Germinal center (tissue), 1 donor: ENCODE measurements at places on chromosomes 13 and 19.

DNA sequence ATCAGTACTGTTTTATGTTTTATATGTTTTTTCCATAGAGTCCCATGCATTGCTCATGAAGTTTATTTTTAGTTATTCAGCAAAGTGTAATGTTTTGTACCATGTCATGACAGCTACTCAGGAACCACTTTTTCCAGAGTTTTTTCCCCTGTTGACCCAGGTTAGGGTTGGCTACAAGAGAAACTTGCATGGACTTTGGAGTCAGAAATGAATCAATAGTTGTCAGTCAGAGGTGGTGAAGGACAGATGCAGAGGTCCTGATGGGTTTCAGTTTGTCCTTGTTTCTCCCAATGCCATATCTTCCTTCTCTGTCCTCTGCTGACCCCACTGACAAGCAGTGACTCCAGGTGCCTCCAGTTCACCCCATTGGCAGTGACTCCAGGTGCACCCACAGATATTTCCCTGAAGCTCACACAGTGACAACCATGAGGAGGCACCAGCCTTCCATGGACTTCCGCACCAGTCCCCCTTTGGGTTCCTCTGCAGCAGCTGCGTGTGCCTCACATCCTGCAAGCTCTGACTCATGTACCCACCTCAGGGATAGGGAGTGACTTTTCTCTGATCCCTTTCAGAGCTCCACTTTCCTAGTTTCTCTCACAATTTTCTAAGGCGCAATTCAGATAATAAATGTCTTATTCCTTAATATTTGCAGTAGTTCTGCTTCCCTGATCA lies 92.1 kb downstream of the AKAP11 start:
- no peak for DNase-seq

- no peak for DNase-seq
Measured at GRCh38 chr13:84265257-84265764, 383.0 kb upstream of the SLITRK1 start.

GRCh38 chr19:42129399-42130253 lies 2.6 kb downstream of the POU2F2 start:
- DNase-seq, result peak; percentile 87

DNA sequence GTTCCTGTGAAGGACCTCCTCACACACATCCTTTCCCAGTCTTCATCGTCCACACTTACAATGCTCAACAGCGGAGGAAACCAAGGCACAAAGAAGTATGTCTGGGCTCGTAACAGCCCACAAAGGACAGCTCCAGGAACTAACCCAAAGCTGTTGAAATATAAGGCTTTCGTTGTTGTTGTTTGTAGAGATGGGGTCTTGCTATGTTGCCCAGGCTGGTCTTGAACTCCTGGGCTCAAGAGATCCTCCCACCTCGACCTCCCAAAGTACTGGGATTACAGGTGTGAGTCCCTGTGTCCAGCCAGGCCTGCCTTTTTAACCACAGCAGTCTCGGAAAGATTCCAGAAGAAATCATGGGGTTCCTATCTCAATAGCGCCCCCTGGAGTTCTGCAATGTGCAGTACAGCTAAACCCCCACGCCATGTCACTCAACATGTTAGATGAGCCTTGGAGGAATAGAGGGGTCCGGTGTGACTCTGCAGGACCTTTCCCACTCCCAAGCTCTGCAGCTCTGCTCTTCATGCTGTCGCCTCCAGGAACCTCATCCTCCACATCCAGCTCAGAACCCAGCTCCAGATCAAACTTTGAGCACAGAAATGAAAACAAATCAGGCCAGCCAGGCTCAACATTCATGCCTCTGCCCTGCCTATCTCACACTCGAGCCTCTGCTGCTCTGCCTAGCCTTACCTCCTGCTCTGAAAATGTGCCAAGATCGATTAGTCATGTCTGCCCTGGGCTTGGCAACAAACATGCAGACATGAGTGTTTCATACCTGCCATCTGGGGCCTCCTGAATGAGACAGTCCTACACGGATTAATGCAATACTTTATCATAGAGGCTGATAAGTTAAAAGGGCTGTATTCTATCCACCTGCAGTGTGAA lies 7.5 kb downstream of the PLA2G4C start:
- DNase-seq, result peak; percentile 69

- DNase-seq, result no peak
Measured at GRCh38 chr19:36986601-36987000, 70.5 kb downstream of the ZNF568 start.

DNA sequence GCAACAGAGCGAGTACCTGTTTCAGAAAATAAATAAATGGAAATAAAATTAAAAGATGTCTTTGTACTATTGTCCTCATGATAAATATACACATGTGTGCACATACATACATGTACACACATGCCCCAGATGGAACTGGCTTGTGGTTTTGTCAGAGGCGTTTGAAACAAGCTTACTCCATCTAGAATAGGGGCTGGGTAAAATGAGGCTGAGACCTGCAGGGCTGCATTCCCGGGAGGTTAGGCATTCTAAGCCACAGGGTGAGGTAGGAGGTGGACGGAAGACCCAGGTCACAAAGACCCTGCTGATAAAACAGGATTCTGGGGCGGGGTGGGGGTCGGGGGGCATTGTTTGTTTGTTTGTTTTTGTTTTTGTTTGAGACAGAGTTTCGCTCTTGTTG lies 8.1 kb upstream of the SIN3B start:
- DNase-seq, result no peak

DNA sequence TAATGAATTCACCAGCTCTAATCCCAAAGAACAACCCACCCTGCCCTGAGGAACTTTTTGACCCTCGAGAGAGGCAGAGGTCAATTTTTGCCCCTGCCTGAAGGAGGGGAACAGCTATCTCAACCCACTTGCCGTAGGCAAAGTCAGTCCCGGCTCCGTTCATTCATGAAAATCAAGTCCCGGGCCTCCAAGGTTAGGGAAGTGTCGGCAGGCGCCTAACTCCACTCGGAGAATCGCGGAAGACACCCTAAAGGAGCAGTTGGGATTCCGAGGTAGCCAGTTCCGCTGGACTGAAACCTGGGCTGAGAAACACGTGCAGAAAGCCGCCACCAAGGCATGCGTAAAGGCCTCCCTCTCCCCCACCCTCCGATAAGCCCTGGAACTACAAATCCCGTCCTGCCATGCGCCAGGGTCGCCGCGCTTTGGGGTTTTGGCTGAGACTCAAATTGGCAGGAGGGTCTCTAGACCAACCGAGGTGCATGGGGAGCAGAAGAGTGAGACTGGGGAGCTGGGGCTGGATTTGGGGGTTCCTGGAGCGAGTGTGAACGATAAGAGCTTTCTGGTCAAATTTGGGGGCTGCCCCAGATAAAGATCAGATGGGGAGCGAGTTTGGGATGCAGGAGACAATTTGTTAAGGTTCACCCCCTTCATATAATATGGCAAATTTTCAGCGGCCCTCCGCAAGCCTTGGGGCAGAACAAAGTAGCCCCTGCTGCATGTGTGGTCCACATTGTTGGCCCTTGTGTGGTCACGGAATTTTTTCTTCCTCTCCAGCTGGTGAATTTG lies at the start of gene TNPO2:
TNPO2 (minus strand) TSS at position 292 of the 786 bp plus-strand sequence. CDS start 2,955 bp downstream, outside the sequence.
- DNase-seq, result peak; percentile 72

GRCh38 chr13:74367193-74367592 lies 233.0 kb upstream of the KLF12 start:
- no peak for DNase-seq

- DNase-seq, result no peak
Measured at GRCh38 chr19:35380450-35381124, 9.7 kb downstream of the GPR42 start.

GRCh38 chr19:17020823-17021222 lies 5.8 kb downstream of the CPAMD8 start:
- no peak for DNase-seq

- DNase-seq, result no peak
Measured at GRCh38 chr13:109500146-109500773, 286.1 kb downstream of the IRS2 start.

- no peak for DNase-seq
Measured at GRCh38 chr19:3589439-3589838, 4.2 kb downstream of the GIPC3 start.

DNA sequence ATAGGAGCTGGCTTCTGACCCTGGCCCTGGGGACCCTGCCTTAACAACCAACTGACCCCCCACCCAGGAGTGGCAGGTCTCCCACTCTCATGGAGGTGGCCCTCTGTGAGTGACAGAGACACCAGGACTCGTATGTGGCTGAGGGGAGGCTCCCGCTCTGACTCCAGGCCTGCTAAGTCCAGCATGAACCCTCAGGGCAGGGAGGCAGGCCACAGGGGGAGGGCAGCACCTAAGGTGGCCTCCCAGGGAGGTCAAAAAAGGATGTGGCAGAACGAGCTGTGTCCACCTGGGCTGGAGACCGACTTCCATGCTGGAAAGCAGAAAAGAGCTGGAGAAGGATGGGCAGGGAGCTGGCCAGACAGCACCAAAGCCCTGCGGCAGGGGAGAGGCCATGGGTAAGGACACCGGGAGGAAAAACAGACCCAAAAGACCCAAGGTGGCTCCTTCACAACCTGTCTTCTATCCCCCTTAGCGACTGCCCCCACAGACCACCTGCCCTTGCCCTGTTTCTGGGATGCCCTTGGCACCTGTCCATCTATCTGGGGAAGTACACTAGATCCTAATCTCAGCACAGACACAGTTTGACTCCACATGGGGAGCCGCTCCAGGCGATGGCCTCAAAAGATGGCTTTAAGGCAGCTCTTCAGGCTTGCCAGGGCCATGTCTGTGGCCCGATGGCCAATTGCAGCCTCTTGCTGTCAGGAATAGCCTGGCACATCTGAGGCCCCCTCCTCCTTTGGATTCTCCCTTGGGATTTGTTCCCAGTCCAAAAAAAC lies 10.5 kb upstream of the SLC35E1 start:
- DNase-seq, result no peak

DNA sequence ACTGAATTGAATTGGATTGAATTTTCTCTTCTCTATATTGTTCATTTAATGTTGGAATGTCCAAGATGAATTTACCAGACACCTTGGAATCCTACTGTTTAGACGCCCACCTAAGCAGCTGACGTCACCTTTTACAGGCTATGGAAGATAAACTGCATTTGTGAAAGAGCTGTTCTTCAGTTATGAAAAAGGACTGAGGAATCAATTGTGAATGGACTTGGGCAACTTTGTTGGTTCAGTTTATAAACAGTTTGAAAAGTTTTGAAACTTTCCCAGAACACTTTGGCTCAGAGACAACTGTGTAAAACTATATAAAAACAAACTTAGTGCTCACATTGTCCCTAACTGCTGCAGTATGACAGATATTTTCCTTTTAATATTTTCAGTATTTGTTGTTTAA lies 590.8 kb upstream of the SPRY2 start:
- DNase-seq, result no peak

GRCh38 chr13:109000207-109000606 lies 370.8 kb downstream of the MYO16 start:
- DNase-seq, result no peak

GRCh38 chr19:48330012-48330681 lies 4.8 kb downstream of the EMP3 start:
- peak; percentile 86 for DNase-seq

DNA sequence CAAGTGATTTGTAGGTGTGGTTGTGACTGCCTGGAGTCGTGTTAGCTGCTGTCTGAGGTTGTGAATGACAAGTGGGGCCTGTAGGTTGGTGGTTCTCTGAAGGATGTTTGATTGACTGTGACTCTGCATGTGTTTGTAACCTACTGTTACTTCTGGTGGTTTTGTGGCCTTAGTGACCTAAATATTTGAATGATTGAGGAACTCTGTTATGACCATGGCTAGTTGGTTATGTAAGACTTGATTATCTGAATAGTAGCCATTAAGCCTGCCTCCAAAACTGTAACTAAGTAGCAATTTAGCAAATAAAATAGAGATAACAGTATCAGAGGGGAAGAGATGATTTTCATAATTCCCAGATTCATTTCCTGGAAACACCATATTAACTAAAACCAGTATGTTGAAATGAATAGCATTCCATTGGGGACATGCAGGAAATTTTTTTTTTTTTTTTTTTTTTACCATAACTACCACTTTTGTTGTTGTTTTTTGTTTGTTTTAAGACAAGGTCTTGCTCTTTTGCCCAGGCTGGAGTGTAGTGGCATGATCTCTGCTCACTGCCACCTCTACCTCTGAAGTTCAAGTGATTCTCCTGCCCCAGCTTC lies 865 bp downstream of the ZNF382 start:
- no peak for DNase-seq

- DNase-seq, result no peak
Measured at GRCh38 chr19:4057931-4058692, 8.6 kb downstream of the ZBTB7A start.

GRCh38 chr19:45160870-45161737 lies at the start of gene NKPD1:
TSS of gene NKPD1 (minus strand) at chr19:45160982. CDS start at chr19:45160150, 832 bp downstream.
- no peak for DNase-seq

GRCh38 chr13:41312176-41312500 lies 1.1 kb downstream of the NAA16 start:
- peak; percentile 37 for DNase-seq

- DNase-seq, result no peak
Measured at GRCh38 chr13:40494946-40495620, 171.4 kb downstream of the FOXO1 start.

- DNase-seq, result no peak
Measured at GRCh38 chr13:50326271-50326670, 311.0 kb downstream of the KCNRG start.

DNA sequence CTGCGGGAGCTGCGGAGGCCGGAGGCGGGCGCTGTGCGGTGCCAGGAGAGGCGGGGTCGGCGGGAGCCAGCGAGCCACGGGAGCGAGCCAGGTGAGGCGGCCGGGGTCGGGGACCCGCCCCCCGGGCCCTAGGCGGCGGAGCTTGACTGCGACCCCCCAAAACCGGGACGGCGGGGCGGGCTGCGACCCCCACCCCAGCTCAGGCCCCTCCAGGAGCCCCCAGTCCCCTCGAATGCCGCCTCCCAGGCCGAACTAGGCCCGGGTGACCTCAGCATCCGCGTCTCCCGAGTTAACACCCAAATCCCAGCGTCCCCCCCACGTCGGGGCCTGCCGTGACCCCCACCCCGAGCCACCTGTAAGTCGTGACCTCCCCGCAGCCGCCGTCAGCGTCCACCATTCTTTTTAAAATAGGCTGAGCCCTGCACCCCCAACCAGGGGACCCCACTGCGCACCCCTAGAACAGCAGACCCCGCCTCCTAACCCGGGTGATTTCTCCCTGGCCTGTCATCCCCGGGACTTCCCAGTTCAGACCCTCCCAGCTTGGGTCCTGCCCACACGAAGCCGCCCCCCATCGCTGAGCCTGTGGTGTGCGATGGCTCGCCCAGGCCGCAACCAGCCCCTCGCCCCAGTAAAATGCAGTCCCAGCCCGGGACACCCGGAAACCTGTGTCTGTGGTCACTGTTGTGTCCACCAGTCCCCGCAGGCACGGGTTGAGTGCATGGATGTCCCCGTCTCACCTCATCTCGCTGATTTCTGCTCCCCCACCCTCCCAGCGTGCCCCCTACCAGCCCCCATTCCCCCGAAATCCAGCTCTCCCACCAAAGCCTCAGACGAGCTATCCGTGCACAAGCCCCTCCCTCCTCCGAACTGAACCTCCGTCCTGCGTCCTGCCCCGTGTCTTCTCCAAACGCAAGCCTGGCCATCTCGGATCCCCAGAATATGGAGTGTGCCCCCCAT lies 551 bp downstream of the FZR1 start:
- peak; percentile 43 for DNase-seq

GRCh38 chr13:100506154-100506553 lies 82.4 kb downstream of the GGACT start:
- no peak for DNase-seq

GRCh38 chr19:35267353-35267817 lies 1.4 kb upstream of the USF2 start:
- DNase-seq, result no peak

- no peak for DNase-seq
Measured at GRCh38 chr13:73900591-73900990, 233.6 kb downstream of the KLF12 start.

- DNase-seq, result no peak
Measured at GRCh38 chr19:57776764-57777296, 7.4 kb downstream of the ZNF586 start.
